ENCODE measurements at places on chromosomes 6 and 20.

DNA sequence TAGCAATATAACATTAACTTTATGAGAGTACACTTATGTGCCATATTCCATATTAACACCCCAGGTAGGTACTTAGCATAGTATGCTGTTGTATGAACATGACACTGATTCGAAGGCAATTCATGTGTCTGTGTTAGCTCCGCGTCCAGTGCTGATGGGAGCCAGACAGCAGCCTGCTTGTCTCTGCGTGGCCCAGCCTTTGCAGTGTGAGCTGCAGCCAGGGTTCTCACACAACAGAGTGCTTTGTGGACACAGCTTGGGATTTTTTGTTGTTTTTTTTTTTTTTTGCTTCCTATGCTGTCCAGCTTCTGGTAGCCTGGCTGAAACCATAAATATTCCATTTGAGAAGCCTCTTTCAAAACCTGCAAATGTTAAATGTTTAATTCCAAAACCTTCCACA, 350.9 kb downstream of the SMOC2 start:
- no peak for DNase-seq

DNA sequence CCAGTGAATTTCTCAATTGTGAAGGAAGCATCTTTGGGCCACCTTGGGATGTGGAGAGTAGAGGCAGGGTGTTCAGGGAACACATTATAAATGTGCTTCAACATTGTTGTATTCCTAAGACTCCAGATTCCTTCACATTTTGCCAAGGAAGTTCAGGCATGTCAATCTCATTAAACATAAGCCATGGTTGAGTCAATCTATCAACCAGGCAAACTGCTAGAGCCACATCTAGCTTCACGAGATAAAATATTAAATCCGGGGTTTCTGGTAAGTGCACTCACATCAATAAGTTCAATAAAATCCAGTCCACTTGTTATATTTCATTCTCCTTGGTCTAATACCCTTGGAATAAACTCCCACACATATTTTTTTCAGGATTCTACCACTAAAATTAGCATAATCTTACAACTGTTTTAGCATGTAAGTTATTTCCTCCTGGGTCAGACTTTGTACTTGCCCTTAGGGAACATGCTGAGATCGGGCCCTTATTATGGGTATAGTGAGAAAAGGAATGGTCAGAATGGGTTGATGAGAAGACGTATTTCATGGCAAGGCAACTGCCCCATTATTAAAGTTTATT, 93.6 kb downstream of the ADTRP start:
- DNase-seq = no peak

DNA sequence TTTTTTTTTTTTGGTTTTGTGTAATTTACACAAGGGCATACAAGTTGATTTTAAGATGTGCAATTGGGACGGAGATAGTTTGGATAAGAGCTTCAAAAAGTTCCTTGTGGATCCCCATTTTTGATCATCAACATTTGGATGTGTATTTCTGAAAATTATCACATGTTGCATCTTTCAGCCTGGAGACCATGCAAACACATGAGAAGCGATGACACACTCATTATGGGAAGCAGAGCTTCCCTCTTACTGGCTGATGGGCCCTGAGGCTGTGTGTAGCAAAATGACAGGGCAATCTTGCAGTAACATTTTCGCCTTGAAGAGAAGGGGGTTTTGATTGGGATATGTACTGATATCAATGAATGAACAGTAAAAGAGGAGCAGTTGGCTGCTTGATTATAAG, 22.0 kb upstream of the RIPK1 start:
- DNase-seq = no peak

DNA sequence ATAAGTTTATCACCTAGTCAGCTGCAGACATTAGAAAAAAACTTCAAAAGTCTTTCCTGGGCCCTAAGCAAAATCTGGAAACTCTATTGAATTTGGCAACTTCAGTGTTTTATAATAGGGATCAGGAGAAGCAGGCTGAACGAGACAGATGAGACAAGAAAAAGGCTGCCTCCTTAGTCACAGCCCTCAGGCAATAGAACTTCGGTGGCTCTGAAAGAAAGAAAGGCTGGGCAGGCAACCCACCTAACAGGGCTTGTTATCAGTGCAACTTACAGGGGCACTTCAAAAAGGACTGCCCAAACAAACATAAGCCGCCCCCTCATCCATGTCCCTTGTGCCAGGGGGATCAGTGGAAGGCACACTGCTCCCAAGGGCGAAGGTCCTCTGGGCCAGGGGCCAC, 657.9 kb upstream of the HS3ST5 start:
- DNase-seq = no peak

DNA sequence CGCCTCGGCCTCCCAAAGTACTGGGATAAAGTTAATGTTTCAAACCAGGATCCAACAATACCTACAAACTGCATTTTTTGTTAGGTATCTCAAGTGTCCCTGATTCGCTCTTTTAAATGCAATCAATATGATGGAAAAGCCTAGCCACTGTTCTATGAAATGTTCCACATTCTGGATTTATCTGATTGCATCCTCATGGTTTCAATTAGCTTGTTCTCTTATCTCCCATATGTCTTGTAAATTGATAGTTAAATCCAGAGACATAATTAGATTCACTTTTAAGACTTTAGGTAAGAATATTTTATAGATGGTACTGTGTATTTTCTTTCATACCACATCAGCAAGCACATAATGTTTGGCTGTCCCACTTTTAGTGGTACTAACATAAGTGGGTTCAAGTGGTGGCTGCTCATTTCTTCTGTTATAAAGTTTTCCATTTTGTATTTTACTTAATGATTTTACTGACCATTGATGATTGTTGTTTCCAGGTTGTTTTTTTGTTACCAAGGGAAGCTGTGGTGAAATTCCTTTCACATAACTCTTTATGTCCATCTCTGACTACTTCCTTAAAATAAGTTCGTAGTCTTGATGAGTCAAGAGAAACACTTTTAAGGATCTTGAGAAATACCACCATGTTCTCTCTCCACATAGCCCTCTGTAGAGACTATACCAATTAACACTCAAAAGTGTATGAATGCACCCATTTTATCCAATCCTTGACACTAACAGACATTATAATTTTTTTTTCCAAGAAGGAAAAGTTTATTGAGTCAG, 40.5 kb downstream of the RNGTT start:
- DNase-seq = no peak

GRCh38 chr6:26300043-26300331, 65.0 kb upstream of the BTN3A2 start:
- DNase-seq = no peak

DNA sequence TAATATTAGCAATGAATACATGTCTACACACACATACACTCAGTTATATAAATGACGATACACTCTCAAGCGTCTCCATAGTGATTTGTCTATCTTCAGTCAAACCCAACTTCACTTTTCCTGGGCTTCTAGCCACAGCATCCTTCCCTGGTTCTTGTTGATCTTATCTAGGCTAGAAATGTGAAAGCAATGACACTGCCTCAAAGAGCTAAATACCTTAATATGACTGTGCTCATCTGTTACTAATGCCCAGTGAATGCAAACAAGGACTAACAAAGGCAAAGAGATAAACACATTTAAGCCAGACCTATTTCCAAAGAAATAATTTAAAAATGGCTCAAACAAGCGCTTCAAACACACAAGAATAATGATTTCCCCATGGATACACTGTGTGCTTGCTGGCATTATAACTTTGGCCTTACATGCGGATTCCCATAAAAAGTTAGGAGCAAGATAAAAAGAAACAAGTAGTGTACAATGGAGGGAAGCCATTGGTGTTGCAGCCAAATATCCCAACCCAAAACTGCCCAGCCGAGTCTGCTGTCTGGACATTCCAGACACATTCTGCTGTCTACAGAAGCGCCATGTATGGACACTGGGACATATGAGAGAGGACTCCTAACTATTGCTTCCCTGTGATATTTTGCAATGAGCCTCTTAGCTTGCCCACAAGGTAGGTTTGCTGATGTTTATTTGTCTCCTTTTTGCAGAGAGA, 19.5 kb upstream of the DAAM2 start:
- DNase-seq = no peak

DNA sequence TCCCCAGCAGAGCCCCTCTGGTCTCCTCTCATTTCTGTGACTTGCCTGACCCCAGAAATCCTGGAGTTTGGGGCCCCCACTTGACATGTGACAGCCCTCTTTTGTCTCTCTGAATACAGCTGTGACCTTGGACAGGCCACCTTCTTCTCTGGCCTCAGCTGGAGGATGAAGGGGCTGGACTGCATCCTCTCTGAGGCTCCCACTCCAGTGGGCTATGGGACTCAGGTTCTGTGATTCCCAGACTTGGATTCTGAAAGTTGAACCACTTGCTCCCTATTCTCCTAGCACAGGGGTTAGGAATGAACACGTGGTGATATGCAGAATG, 9.1 kb downstream of the BPIFB3 start:
- no peak for DNase-seq

- no peak for DNase-seq
Observed at GRCh38 chr20:53224851-53225250, 252.7 kb downstream of the TSHZ2 start.

DNA sequence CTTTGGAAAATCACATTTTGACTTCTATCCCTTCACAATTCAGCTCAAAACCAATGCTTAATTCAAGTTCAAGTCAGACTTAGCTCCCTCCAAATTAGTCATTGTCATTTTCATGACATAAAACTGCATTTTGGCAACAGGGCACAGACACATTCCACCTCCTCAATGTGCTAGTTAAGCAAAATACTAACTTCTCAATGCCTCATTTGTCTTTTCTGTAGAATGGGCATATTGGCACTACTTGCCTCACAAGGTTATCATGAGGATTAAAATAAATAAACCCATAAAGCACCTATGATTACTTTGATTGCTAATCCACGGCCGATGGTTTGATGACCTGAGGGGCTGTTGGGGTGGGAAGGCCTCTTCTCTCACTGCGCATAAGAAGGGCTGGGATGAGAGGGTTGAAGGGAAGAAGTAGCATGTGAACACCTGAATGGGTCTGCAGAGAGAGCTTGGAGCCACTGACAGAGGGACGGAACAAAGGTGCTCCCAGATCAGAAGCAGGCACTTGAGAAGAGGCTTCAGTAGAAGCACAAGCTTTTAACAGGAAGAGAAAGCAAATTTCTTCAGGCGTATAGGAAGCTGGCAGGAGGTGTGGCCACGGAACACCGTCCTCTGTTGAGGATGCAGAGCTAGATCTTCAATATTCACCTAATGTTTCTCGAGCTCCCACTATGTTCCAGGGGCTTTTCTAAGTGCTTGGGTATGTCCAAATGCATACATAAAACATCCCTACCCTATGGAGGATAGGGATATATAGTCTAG, 11.7 kb upstream of the TBC1D7 start:
- no peak for DNase-seq

DNA sequence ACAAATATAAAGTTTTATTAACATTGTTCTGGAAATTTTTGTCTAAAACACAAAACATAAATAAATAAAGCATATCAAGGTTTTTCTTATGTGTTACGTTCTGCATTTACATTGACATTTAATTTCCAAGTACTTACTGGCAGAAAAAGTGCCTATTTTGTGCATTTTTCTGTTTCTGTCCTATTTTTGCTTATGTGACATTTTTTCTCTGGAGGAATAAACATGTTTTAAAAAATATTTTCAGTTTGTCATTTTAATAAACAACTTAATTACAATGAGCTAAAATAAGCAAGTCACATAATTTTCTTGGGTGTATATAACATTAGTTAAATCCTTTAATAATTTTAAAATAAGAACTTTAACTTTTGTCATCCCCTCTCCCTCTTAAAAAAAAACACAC, 94.4 kb upstream of the HS3ST5 start:
- no peak for DNase-seq

GRCh38 chr6:159655409-159655988, 37.5 kb downstream of the SOD2 start:
- DNase-seq = no peak

GRCh38 chr6:118249680-118250079, 298.4 kb upstream of the PLN start:
- DNase-seq = no peak

- DNase-seq = no peak
Observed at GRCh38 chr20:33963751-33964150, 30.0 kb upstream of the RALY start.

- no peak for DNase-seq
Observed at GRCh38 chr6:74969591-74970267, 236.1 kb downstream of the COL12A1 start.
